8988T (cell line): ENCODE measurements at places on chromosomes 1 and 21.

- no peak for DNase-seq
These were observed 10.2 kb upstream of the CAMK2N1 start for GRCh38 chr1:20496241-20496661.

DNA sequence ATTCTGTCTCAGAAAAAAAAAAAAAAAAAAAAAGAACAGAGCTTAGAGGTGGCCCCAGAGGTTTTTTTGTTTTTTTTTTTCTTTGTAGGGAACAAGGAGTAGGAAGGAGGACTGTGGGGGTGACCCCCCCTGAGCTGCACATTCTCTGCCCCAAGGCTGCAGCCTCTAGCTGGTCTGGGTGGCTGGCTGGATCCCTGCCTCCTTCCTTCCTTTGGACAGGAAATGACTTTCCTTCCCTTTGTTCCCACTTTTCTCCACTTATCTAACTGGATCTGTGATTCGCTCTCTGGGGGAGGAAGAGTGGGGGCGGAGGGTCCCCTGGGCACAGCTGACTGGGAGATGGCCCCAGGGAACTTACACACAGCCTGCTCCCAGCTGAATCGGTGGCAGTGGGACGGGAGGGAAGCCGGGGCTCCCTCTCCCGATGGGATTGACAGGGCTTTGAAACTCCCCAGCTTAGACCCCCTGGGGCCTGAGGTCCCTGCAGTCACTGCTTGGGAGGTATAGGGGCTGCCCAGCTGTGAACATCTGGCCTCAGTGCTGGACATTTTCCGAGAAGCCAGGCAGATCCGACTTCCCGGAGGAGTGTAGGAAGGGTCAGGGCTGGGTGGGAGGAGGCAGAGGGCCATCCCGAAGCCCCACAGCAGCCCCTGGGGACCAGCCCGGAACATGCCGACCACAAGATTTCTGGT, 2.1 kb downstream of the FBLIM1 start:
- DNase-seq: peak; percentile 76

DNA sequence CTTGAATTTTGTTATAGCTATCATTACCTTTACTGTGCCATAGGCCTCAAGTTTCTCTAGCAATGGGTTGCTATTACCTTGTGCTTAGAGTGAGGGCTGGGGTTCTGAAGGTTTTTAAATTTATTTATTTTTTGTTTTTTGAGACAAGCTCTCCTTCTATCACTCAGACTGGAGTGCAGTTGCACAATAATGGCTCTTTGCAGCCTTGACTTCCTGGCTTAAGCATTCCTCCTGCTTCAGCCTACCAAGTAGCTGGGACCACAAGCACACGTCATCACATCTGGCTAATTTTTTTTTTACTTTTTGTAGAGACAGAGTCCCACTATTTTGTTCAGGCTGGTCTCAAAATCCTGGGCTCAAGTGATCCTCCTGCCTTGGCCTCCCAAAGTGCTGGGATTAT, 41.5 kb downstream of the SNX27 start:
- no peak for DNase-seq

GRCh38 chr1:47685763-47686066, 247.9 kb downstream of the FOXD2 start:
- DNase-seq: no peak

DNA sequence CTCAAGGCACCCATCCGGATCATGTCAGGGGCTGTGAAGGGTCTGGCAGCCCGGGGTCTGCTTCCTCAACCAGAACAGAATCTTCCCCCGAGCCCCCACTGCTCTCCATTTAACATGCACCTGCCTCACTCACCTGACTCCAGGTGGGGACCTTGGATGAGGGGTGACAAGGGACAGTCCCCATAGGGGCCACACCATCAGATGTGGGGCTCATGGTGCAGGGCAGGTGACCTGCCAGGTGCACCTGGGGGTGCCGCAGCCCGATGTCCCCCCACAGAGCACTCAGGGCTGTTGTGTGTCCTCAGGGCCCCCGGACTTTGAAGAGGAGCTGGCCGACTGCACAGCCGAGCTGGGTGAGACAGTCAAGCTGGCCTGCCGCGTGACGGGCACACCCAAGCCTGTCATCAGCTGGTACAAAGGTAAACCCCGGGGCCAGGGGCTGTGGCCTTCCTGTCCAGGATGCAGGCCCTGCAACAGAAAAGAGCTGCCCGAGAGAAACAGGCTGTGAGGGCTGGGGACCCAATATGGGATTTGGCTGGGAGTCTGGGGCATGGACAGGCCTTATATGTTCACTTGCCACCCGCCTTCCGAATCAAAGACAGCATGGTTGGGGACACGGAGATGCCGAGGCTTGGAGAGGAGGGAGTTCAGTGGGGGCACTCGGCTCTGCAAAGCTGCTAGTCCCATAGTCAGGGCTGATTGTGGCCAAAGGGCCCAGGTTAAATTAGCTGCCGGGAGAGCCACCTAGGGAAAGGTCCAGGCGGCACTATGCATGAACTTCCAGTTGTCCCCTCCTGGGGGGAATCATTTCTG, 64.6 kb downstream of the TRIM11 start:
- DNase-seq: peak; percentile 12

DNA sequence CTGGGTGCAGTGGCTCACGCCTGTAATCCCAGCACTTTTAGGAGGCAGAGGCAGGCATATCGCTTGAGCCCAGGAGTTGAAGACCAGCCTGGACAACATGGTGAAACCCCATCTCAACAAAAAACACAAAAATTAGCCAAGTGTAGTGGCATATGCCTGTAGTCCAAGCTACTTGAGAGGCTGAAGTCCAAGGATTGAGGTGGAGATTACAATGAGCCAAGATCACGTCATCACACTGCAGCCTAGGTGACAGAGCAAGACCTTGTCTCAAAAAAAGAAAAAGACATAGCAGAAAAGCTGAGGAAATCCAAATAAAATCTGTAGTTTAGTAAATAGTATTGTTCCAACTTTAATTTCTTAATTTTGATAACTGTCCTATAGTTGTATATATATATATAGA, 11.5 kb upstream of the ASH1L start:
- no peak for DNase-seq

DNA sequence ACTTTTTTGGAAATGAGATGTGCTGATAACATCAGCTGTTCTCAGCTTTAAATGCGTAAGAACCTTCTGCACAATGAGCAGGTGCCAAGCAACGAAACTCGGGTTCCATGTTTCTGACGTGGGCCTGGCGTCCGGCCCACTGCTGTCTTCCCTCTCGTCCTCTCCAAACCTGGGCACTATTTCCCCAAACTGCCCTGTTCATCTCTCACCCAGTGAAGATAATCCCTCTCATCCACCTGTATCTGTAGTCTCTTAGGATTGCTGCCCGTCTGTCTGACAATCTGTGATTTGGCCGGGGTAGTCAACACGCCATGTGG, 50.1 kb upstream of the CNTN2 start:
- no peak for DNase-seq

DNA sequence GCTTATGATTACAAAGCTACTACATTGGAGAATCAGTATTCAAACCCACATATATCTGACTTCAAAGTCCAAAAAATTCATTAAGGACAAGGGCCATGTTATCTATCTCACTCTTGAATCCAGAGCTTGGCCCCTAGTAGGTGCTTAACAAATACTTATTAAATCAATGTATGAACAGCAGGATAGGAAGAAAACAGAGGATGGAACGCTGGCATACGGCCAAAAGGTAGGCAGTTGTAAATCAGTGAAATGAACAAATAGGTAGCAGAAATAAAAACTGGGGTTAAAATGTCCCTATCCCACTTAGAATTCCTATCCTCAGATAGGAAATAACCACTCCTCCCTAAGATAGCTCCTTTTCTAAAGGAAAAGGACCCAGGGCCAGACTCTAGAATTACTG, 2.0 kb downstream of the MRPL24 start:
- no peak for DNase-seq

GRCh38 chr1:94928293-94928939, 1.5 kb upstream of the CNN3 start:
- DNase-seq: no peak

GRCh38 chr1:85584923-85585322, 4.4 kb downstream of the CCN1 start:
- DNase-seq: no peak

DNA sequence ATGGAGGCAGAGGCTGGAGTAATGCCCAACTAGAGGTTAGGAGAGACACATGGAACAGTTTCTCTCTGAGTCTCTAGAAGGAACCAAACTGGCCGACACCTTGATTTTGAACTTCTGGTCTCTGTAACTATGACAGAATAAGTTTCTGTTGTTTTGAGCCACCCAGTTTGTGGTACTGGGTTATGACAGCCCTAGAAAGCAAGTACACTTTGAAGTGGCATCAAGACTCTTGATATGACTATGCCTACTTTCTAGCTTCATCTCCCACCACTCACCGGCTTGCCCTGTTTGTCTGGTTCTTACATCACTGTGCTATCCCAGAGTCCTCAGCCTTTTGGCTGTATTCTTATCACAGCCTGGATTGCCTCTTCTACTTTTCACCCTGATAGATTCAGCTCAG, 230.3 kb upstream of the USP24 start:
- no peak for DNase-seq

DNA sequence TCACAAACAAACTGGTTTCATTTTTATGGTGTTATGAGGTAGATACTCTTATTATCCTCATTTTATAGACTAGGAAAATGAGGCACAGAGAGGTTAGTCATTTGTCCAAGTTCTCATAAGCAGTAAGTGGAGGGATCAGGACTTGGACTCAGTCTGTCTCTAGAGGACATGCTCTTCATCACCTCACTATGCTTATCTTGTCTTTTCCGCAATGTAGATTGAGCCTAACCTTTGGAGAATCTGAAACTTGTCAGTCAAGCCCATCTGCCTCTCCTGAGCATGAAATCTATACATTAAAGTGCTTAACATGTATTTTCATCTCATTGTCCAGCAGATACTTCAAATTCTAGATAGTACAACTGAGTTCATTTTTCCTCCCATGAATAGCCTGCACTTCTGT, 11.8 kb upstream of the CDC14A start:
- no peak for DNase-seq

DNA sequence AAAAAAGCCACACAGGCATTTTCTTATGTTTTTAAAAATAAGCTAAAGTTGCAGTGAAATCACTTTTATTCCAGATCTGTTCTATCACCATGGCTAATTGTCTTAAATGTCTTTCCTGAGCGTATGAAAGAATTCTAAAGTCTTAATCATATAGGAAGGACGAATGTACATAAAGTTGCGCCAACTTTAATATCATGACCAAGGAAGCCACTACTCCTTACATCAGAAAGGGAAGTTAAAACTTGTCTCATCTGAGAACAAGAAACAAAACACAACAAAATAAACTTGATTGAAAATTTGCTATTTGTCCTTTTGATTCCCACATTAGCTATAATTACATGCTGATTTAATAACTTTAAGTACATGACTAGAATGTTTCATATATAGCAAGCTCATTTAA, 26.5 kb downstream of the CNIH4 start:
- DNase-seq: no peak

GRCh38 chr1:119010201-119010600, 22.1 kb upstream of the TBX15 start:
- no peak for DNase-seq

GRCh38 chr1:233443040-233443760, 115.7 kb downstream of the MAP3K21 start:
- DNase-seq: no peak

DNA sequence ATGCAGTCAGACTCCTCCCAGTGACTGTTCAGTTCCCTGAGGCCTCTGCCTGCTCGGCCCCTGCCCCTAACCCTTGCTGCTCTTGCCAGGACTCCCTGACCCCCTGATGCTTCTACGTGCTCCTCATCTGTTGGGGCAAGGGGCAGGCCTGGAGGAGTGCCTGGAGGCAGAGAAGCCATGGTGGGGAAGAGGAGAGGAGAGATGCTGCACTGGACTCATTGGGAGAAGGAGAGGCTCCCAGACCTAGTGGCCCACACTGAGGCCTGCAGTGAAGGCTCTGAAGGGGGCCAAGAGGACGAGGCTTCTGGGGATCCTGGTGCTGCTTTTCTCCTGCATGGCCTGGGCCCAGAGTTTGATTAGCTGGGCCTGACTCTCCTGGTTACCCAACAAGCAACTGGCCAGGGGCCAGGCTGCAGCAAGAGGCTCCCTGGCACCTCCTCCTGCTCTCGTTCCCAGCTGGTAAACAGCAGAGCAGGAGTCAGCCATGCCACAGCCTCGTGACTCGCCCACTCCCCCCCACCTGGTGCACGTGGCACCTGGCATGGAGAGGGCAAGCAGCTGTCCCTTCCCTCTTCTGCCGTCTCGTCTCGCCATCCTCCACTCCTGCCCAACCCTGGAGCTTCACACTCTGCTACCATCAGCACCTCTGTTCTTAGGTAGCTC, 847 bp upstream of the RORC start:
- no peak for DNase-seq

- DNase-seq: no peak
These were observed 42.3 kb downstream of the TCEANC2 start for GRCh38 chr1:54095546-54096226.

DNA sequence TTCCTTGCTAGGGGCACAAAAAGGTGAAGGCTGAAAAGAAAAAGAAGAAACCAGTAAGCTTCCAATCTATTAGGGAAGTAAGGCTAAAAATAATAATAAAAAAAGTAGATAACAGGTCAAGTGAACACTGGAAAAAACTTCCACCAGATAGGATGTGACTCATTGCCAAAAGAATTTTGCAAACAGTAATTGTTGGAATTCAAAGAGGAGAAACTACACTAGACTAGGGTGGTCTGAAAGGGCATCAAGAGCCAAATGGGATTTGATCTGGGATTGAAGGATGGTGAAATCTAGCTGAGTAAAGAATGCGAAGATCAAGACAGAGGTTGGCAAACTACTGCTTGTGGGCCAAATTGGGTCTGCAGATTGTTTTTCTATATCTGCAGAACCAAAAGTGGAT, 6.0 kb upstream of the ST6GALNAC3 start:
- no peak for DNase-seq

DNA sequence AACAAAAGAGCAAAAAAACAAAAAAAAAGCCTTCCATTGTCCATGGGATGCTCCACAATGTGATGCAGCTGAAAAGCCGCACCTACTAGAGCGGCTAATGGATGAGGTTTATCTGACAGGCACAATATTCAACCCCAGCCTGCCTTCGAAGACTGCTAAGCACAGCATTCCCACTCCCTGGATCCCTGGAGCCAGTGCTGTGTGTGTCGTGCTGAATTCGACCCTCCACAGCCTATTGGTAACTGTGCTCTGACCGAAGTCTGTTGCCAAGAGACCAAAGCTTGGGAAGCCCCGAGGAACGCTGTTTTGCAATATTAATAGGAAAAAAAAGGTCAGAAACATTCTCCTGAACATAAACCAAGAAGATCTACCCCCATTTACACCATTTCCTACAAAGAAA, 57.2 kb upstream of the PUM1 start:
- no peak for DNase-seq

DNA sequence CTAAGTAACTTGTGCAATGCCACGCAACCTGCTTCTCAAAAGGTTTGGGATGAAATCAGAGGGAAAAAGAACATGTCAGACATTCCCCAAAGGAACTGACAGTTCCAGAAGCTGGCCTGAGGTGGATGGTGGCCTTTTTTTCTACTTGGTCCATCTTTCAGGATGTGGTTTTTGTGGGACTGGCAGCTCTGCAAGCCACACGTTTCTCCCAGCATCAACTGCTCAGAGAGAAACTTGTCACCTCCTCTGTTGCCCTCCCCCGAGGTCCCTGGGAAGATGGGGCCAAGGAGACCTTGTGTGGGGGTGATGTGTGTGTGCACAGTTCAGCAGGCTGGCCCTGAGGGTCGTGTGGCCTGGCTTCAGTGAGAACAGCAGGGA, 2.5 kb upstream of the DHRS3 start:
- no peak for DNase-seq

- DNase-seq: no peak
These were observed 160.5 kb downstream of the DYRK1A start for GRCh38 chr21:37527103-37527502.

GRCh38 chr21:31554511-31555022, 104.9 kb upstream of the SOD1 start:
- no peak for DNase-seq

- no peak for DNase-seq
These were observed 37.3 kb downstream of the VANGL2 start for GRCh38 chr1:160437432-160438316.
